CD8-positive, alpha-beta memory T cell (primary cell): ENCODE measurements at places on chromosomes 5 and 9.

DNA sequence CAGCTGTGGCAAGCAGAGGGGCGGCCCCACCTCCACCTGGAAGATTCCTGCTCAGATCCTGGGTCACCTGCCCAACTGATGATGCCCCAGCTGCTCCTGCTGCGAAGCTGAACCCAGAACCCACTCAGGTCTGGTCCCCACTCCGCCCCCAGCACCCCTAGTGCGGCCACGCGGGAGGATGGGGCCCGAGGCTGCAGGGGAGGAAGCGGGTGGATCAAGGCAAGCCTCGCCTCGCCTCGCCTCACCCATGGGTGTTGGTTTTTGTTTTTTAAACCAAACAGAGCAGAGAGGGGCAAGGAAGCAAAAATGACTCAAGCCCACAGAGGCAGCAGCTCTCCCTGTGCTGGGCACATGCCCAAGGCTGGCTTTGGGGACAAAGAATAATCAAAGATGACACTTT, 23.2 kb downstream of the ABO start:
- no peaks in the 10 kb centered on the region for H3K27me3 ChIP-seq
- H3K27ac ChIP-seq: no peak overlapping the region
- no peak overlapping the region for H3K4me3 ChIP-seq
- peaks cover 3% of the 10 kb centered on the region for H3K4me1 ChIP-seq

GRCh38 chr5:95808013-95808685, 14.4 kb downstream of the GLRX start:
- DNase-seq: no peak
- peak overlapping the region; percentile 31 for H3K4me3 ChIP-seq
- peak overlapping the region; percentile 4 for H3K27ac ChIP-seq
- no peaks in the 10 kb centered on the region for H3K27me3 ChIP-seq
- H3K4me1 ChIP-seq: peaks cover 50% of the 10 kb centered on the region

- H3K4me1 ChIP-seq: peaks cover 27% of the 10 kb centered on the region
- H3K4me3 ChIP-seq: no peak overlapping the region
- DNase-seq: no peak
Measured at GRCh38 chr5:141965071-141965470, 3.8 kb upstream of the RNF14 start.

GRCh38 chr9:21454149-21454548, 13.9 kb downstream of the IFNA1 start:
- H3K27ac ChIP-seq: no peak overlapping the region
- no peak overlapping the region for H3K4me3 ChIP-seq
- H3K27me3 ChIP-seq: no peaks in the 10 kb centered on the region
- H3K4me1 ChIP-seq: no peaks in the 10 kb centered on the region
- no peak for DNase-seq
- H3K36me3 ChIP-seq: no peaks in the 10 kb centered on the region

GRCh38 chr5:162512935-162513565, 445.5 kb downstream of the GABRG2 start:
- H3K4me3 ChIP-seq: no peak overlapping the region
- no peaks in the 10 kb centered on the region for H3K36me3 ChIP-seq
- H3K27ac ChIP-seq: no peak overlapping the region
- H3K27me3 ChIP-seq: no peaks in the 10 kb centered on the region
- H3K4me1 ChIP-seq: no peaks in the 10 kb centered on the region
- no peak for DNase-seq

DNA sequence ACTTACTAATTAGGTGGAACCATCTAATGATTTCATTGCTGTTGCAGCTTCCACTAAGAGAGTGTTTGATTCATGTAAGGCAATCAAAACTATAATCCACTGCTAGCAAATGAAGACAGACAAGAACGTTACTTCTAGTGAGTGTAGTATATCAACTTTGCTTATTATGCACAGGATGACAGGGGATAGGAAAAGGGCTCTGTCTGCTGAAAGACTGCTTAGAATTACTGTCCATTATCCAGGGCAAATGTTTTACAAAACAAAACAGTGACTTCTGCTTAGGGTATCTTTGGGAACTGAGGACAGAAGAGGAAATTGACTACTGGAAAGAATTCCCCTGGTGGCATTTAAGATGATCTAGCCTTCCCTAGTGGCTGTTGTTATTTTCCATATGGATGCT, 40.2 kb downstream of the PLPPR1 start:
- H3K4me1 ChIP-seq: no peaks in the 10 kb centered on the region
- no peak for DNase-seq
- H3K36me3 ChIP-seq: no peaks in the 10 kb centered on the region
- no peak overlapping the region for H3K4me3 ChIP-seq

DNA sequence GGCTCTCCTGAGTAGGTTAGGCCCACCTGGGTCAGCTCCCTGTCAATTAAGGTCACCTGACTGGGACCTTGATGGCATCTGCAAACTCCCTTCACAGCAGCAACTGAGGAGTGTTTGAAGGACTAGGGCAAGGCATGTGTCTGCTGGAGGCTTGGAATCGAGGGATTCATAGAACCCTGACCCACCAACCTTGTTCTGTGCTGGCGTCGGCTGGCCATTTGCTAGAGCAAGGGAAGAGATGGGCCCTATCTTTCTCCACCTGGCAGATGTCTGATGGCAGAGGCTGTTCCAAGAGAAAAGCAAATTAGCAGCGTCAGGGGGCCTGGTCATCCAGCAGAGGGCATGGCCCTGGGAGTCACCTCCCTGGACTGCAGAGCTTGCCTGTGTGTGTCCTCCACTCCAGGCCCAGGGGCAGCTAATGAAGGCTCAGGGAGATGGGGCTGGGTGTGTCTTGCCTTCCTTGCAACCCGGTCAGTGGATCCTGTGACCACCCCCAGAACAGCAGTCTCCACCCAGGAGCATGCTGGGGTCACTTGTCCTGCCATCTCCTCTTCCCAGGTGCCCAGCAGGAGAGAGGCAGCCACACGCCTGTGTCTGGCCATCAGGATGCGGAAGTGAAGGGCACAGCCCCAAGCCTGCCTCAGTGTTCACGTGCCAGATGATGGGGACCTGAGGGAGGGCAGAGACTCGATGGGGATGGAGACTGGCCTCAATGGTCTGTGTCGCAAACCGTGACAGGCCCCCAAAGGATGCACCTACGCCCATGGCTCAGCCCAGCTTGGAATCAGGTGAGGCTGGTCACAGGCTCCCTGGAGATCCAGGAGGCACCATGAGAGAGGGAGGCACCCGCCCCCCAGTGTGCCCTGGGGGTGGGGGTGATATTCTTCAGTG, 53.9 kb downstream of the BARX1 start:
- DNase-seq: no peak
- peaks cover 24% of the 10 kb centered on the region for H3K4me1 ChIP-seq
- H3K27me3 ChIP-seq: no peaks in the 10 kb centered on the region
- no peak overlapping the region for H3K4me3 ChIP-seq
- H3K36me3 ChIP-seq: no peaks in the 10 kb centered on the region

DNA sequence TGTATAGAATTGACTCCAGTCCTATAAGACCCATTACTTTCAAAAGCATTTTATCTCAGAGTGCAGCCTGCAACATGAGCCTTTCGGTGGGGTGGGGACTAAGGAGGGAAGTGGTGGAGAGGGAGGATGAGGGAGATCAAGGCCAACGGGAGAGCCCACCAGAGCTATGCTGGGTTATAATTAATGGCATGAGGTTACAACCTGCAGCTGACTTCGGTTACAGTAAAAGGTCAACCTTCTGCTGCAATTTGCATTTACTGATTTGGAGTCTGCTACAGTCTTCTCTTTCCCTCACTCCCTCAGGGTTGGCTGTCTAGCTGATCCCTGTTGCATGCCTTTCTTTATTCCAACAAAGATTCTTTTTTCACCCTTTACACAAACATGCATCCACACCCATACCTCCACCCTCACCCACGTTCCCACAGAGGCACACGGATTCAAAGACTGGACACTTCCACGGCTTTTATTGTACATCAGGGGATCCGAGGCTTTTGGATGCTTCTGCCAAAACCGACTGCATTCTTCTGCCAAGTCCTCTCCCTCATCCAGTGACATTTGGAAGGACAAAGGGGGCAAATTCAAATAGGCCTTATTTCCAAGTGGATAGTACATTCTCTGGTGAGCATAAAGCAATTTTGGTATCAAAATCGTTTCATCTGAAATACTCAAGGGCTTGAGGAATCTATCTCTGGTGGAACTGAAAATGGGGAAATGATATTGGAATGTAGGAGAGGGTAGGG, 381.2 kb downstream of the NFIB start:
- no peaks in the 10 kb centered on the region for H3K4me1 ChIP-seq
- no peak for DNase-seq
- H3K27me3 ChIP-seq: no peaks in the 10 kb centered on the region
- H3K36me3 ChIP-seq: no peaks in the 10 kb centered on the region

DNA sequence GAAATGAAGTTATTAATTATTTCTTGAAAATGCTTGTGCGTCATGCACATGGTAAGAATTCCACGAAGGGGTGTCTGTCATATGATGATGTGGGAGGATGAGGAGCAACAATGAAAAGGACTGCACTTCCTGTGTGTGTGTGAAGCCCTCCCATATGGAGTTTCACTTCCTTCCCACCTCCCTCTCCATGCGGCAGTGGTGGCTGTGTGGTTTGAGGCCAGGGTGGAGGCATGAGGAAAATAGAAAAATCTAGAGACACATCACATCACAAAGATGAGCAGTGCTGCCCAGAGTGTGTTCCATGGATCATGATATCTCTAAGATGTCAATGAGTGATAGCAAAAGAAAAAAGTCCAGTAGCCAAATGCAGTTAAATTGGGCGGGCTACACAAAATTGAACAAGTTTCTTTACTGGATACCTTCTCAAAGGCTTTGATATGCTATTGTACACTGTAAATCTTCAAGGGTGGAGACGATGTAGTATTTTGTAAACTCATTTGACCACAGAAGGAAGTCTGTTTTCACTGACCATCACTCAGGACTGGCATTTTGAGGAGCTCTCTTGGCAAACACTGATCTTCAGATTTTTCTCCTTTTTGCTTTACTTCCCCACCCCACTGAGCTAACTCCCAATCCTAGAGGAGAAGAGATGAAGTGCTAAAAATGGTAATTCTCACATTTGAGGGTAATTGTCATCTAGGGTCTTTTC, 55.7 kb upstream of the EQTN start:
- DNase-seq: no peak
- no peaks in the 10 kb centered on the region for H3K4me1 ChIP-seq
- H3K27me3 ChIP-seq: no peaks in the 10 kb centered on the region

DNA sequence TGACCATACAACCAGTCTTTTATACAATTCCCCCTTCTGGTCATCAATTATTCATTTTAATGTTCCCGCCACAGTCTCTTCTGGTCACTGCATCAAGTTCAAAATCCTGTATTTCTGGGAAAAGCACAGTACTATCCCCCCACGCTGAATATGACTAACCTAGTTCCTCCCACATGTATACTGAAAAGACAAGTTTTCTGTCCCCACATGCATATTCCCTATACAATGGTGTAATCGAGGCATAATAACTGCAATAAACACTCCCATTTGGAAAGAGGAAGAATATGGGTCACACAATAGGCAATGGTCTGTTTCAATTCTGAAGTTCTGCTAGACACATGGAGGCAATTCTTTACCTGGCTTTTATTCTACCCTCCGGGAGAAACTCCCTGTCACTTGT, 344.9 kb downstream of the EFNA5 start:
- H3K27ac ChIP-seq: no peak overlapping the region
- H3K27me3 ChIP-seq: no peaks in the 10 kb centered on the region
- no peak for DNase-seq
- H3K4me3 ChIP-seq: no peak overlapping the region
- no peaks in the 10 kb centered on the region for H3K4me1 ChIP-seq
- H3K36me3 ChIP-seq: no peaks in the 10 kb centered on the region

DNA sequence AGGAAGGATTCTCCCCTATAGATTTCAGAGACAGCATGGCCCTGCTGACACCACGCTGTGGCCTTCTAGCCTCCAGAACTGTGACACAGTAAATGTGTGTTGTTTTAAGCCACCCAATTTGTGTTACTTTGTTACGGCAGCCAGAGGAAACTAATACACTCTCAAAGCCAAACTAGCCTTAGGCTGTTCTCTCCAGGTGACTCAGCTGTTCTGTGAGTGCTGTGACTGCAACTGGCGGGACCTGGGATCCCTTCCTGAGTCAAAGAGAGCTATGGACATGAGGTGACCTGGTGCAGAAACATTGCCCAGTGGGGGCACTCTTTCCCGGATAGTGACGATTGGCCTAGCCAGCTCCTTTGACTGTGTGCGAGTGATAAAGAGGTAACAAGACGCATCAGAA, 14.0 kb upstream of the MLANA start:
- no peak overlapping the region for H3K4me3 ChIP-seq
- H3K27me3 ChIP-seq: no peaks in the 10 kb centered on the region
- H3K4me1 ChIP-seq: no peaks in the 10 kb centered on the region
- no peak for DNase-seq
- H3K27ac ChIP-seq: no peak overlapping the region
- no peaks in the 10 kb centered on the region for H3K36me3 ChIP-seq

- no peaks in the 10 kb centered on the region for H3K4me1 ChIP-seq
- DNase-seq: peak; percentile 54
- H3K27ac ChIP-seq: no peak overlapping the region
Measured at GRCh38 chr9:132114102-132114707, 34.5 kb upstream of the MED27 start.

GRCh38 chr5:14935341-14935740, 63.8 kb upstream of the ANKH start:
- no peaks in the 10 kb centered on the region for H3K4me1 ChIP-seq
- no peaks in the 10 kb centered on the region for H3K27me3 ChIP-seq
- no peak overlapping the region for H3K4me3 ChIP-seq

DNA sequence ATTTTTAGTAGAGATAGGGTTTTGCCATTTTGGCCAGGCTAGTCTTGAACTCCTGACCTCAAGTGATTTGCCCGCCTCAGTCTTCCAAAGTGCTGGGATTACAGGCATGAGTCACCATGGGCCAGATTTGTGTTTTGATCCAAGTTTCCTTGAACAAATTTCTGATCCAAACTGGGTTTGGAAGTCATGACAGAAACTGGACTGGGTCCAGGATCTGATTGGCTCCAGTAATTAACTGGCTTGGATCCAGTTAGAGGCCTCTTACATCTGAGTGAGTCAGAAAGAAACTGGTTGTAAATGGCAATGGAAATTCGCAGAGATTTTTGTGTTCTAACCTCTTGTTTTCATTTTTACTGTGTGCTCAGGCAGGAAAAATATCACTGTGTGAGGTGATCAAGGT, 141.6 kb downstream of the SLC25A46 start:
- no peak overlapping the region for H3K4me3 ChIP-seq
- H3K27me3 ChIP-seq: no peaks in the 10 kb centered on the region
- no peak overlapping the region for H3K27ac ChIP-seq
- DNase-seq: no peak
- H3K36me3 ChIP-seq: no peaks in the 10 kb centered on the region

DNA sequence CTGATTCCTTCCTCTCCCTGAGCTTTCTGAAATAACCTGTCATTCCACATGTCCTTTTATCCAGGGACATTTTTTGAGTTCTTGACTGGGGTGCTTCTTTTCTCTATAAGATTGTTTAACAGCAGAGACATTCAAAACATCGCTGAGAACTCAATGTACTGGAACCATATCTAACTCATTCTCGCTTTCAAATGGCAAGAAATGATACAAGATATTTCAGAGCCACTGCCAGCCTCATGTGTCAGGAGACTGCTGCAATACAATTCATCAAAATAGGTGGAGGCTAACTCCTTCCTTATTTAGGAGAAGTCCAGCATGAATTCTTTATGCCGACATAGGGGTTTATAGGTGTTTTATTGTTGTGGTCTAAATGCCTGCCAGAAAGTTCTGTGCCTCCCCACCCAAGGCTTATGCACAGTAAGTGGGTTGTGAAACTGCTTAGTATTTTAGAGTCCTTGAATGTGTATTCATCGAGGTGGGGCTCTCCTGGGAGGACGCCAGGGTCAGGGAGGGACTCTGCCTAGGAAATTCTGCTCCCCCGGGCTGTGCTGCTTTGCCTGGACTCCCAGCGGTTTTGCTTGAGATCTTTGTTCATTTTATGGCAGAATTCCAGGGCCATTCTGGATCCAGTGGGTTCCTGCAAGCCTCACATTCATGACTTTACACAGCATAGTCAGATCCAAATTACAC, 53.9 kb downstream of the ZNF474 start:
- no peak for DNase-seq
- H3K36me3 ChIP-seq: no peaks in the 10 kb centered on the region
- no peak overlapping the region for H3K4me3 ChIP-seq
- no peaks in the 10 kb centered on the region for H3K4me1 ChIP-seq
- H3K27ac ChIP-seq: no peak overlapping the region
